ENCODE measurements at places on chromosomes 16 and 17.

GRCh38 chr16:86294535-86295196, 215.7 kb upstream of the FOXF1 start:
- no peak for DNase-seq

GRCh38 chr16:57938936-57939871, 31.7 kb downstream of the CNGB1 start:
- DNase-seq = no peak

- no peak for DNase-seq
Measured at GRCh38 chr16:48605518-48606110, 4.4 kb downstream of the N4BP1 start.

DNA sequence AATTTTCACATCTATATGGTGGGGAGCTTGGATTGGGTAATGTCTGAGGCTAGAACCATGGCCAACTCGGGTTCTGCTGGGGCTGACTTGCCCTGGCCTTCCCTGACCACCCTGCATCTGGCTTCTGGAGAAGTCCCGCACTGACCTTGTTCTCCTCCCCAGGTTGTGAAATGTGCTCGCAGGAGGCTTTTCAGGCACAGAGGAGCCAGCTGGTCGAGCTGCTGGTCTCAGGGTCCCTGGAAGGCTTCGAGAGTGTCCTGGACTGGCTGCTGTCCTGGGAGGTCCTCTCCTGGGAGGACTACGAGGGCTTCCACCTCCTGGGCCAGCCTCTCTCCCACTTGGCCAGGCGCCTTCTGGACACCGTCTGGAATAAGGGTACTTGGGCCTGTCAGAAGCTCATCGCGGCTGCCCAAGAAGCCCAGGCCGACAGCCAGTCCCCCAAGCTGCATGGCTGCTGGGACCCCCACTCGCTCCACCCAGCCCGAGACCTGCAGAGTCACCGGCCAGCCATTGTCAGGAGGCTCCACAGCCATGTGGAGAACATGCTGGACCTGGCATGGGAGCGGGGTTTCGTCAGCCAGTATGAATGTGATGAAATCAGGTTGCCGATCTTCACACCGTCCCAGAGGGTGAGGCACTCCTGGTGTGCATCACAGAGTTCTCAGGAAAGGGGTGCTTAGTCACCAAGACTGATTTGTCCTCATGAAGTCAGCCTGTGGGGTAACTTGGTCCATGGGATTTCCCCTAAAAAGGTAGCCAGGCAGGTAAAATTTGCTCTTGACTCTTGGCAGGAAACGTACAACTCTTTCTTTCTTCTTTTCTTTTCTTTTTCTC, 6.1 kb downstream of the NOD2 start:
- DNase-seq = no peak

Data from omental fat pad (tissue), 4 donors.